ENCODE measurements at places on chromosomes 12 and 14.

GRCh38 chr12:106039242-106039641, 99.5 kb downstream of the NUAK1 start:
- DNase-seq: no peak

GRCh38 chr14:74616507-74616906, 4.5 kb upstream of the LTBP2 start:
- DNase-seq: no peak

GRCh38 chr14:66443785-66444184, 42.4 kb upstream of the CCDC196 start:
- no peak for DNase-seq

GRCh38 chr12:24467226-24467625, 481.7 kb downstream of the BCAT1 start:
- DNase-seq: no peak

GRCh38 chr12:70459786-70460185, 93.7 kb downstream of the KCNMB4 start:
- DNase-seq: no peak

- no peak for DNase-seq
Observed at GRCh38 chr14:38257507-38257906, 1.6 kb upstream of the CLEC14A start.

- no peak for DNase-seq
Observed at GRCh38 chr12:64120568-64120967, 101.5 kb downstream of the KICS2 start.

- DNase-seq: no peak
Observed at GRCh38 chr14:102901633-102902032, 20.8 kb upstream of the AMN start.

GRCh38 chr12:62933220-62933601, 1.7 kb downstream of the PPM1H start:
- DNase-seq: no peak

Measured in NT2/D1 (cell line).